ENCODE measurements at places on chromosomes 16 and 17.

- no peak for DNase-seq
Measured at GRCh38 chr17:71741836-71742235, 379.0 kb upstream of the SOX9 start.

DNA sequence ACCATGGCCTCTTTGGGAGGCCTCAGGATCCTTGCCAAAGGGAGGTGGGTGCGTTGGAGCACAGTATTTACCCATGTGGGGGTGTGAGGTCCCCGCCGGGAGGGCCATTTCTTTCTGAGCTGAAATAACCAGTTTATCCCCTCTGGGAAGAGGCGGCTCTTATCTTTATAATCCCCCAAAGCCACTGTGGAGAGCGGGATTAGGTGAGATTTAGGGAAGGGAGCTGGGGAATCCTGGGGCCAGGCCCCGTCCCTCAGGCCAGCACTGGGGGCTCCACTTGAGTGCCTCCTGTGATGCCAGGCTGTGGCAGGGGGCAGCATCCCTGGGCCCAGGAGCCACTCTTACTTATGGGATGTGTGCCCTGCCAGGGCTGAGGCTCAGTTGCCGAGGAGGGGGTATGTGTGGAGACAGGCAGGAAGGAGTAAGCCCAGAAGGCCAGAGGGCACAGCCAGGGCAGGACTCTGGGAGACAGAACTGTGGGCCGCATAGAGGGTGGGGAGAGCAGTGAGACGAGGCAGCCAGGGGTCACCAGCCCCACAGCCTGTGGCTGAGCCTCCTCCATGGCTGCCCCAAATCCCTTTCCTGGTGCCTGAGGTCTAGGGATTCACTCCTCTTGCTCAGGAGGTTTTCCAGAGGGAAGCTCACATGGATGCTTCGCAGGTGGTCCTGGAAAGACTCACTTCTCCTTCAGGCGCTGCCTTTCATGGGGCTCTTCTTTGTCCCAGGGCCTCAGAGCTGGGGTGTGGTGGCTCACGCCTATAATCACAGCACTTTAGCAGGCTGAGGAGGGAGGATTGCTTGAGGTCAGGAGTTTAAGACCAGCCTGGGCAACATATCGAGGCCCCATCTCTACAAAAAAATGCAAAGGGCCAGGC is 25.0 kb downstream of the TMEM94 start:
- no peak for DNase-seq

DNA sequence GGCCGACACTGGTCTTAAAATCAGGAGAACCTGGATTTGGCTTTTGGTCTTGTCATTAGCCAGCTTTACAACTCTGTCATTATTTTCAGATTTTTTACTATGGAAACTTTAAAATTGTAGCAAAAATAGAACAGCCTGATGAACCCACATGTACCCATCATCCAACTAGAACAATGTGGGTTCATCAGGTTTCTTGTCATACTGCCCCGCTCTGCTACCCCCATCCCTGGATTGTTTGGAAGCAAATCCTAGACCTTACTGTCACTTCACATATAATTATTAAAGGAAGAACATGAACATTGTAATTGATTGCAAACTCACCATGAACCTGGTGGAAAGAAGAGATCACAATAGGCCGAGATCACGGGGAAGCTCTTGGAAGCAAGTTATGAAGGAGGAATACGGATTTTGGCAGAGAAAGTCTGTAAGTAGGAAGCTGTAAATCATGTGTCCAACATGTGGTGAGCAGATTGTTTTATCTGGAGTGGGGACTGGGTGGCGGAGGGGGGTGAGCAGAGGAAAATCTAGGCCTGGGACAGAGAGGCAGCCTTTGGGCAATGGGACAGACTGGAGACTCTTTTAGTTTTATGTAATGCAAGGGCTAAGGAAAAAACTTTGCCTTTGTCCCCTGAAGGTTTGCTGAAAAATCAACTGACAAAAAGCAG is 67.0 kb downstream of the PITPNC1 start:
- DNase-seq, result no peak

DNA sequence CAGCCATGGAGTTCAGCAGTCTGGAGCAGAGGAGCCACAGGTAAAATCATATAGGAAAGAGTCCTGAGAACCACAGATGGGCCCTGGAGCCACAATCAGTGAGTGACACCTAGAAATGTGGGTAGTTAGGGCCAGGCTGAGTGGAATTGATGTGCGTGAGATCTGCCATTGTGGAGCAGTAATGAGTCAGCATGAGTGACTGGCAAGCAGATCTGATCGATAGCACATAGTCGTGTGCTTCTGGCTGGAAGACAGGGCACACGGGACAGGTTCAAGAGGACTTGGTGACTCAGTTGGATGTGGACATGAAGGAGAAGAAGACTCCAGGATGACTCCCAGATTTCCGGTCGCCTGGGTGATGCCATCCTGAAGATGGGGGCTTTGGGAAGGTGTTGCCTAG is 12.3 kb downstream of the ADORA2B start:
- no peak for DNase-seq

DNA sequence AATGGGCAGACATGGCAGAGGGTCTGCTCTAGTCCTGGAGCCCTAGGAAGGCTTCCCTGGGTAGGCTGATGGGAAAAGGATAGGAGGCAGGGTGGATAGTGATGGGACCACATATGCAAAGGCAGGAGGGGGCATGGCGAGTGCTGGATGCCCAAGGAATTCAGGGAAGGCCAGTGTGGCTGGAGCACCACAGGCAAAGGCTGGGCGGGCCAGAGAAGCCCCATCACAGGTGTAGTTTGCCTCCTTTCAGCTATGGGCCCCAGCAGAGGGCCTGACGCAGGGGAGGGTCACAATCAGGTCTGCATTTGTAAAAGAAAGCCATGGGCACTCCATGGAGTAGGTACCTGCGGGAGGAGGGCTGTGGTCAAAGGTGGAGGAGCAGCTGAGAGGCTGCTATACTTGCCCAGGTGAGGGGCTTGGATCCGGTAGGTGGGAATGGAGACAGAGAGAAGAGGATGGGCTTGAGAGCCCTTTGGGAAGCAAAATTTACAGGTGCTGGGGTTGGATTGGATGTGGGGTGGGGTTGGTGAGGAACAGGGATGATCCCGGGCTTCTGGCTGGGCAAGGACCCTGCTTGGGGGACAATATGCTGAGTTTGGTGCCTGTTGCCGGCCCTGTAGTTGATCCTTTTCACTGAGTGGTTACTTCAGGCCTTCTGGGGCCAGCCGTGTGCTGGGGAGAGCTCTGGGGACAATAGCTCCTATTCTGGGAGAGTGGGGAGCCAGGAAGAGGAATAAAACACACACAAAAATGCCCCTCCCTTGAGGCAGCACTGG is 6.5 kb upstream of the COL1A1 start:
- no peak for DNase-seq

DNA sequence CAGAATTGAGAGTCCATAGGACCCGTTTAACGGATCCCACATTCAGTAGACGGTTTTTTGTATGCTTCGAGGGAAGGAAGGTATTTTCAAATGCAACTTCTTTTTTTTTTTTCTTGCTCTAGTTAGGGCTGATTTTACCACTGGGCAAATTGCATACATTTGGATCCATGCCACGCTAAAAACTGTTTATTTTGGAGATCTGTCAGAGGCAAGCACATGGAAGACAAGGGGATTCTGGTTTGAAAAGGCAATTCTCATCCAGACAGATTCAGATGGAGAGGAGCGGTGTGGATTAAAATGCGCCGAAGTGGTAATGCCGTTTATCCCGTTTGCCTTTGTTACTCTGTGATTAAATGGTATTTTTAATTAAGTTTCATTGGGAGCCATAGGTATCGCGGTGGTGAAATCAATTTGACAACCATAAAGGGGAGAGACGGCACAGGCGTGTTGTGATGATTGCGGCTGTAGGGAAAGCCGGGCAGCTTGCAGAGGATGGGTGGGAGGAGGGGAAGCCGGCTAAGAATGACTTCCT is 170.4 kb downstream of the IRX3 start:
- no peak for DNase-seq

GRCh38 chr17:2700030-2700490 is 11.5 kb downstream of the CLUH start:
- no peak for DNase-seq

- no peak for DNase-seq
Measured at GRCh38 chr16:88809676-88810165, 2.0 kb downstream of the APRT start.
